ENCODE measurements at places on chromosomes 2 and 18.

GRCh38 chr2:217788669-217789002 is 214.2 kb downstream of the TNS1 start:
- no peak for DNase-seq

- peak; percentile 27 for DNase-seq
These were observed 10.0 kb downstream of the KLF7 start for GRCh38 chr2:207155516-207156444.

- no peak for DNase-seq
These were observed 190.7 kb upstream of the SMAD7 start for GRCh38 chr18:49141491-49141890.

GRCh38 chr2:10753156-10753555 is 31.7 kb downstream of the ATP6V1C2 start:
- no peak for DNase-seq

- DNase-seq, result no peak
These were observed 113.5 kb downstream of the NAT8 start for GRCh38 chr2:73528688-73529087.

All from CD4-positive, alpha-beta T cell treated with Interleukin-6 at 100 ng/mL for 8 hours (primary cell).